ENCODE measurements at places on chromosomes 12 and 14.

- peak; percentile 39 for DNase-seq
Measured at GRCh38 chr12:96237035-96237434, 42.9 kb downstream of the ELK3 start.

DNA sequence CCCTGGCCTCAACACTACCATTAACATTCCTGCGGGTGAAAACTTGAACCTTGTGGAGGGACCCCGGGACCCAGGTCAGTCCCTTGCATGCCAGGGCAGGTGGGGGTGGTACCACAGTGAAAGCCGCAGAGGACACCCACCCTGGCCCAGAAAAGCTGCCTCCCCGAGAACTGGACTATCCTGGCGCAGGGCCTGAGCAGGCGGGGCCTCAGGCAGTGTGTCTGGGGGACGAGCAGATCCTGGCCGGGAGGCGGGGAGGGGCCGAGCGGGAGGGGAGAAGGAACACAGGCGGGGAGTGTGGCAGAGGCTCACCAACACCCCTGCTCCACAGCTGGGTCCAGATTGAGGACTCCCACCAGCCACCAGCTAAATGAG lies 10.0 kb downstream of the AHNAK2 start:
- peak; percentile 62 for DNase-seq

- peak; percentile 89 for DNase-seq
Measured at GRCh38 chr12:118436986-118437385, 60.6 kb downstream of the SUDS3 start.

GRCh38 chr14:44662250-44662891 lies 155.3 kb upstream of the FSCB start:
- DNase-seq: no peak
